ENCODE measurements at places on chromosomes 7 and 10. TPM values are rescaled to one million over a fixed set of nuclear protein-coding genes. Genes with fewer than 3 reads are reported as not detected.

- DNase-seq, result no peak
Measured at GRCh38 chr7:17580141-17580540, 281.7 kb downstream of the AHR start.

DNA sequence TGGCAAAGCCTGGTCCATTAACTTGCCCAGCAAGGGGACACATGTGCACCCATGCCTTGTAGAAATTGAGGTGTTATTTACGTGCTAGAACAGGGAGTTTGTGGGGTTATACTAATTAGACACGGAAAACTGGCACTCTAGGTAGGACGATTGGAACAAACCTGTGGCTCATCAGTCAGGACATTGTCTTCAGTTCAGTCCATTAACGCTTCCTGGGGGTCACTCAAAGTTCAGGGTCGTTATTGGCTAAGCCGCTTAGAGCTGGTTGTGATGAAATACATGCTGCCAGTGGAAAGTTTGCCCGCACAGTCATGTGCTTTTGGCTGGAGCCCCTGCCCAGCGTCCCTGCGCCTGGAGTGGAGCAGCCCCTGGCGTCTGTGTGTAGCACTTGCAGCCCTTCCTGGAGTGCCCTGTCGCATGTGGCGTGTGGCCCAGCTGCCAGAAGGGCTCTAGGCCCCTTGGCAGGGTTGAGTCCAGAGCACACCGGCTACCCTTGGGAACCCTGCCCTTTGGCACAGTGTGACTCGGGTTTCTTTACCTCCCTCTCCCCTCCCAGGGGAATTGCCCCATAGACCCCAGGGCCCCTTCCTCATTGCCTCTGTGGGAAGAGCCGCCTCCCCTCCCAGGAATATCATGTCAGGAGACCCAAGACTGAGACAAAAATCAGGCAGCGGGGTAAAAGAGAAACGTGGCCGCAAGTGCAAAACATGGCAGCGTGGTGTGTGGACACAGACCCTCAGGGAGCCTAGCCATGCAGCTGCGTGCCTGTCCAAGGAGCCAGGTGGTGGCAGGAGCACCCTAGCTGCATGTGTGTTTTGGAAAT lies 9.8 kb downstream of the ZNF775 start:
- no peak for DNase-seq

BLVRA gene
- total RNA-seq, result 31.3 TPM

UTF1 gene
- total RNA-seq, result not detected

FLNC gene
- total RNA-seq, result 5.6 TPM

Data from neural crest cell (in vitro differentiated cells).